ENCODE measurements at places on chromosomes 5 and 9.

DNA sequence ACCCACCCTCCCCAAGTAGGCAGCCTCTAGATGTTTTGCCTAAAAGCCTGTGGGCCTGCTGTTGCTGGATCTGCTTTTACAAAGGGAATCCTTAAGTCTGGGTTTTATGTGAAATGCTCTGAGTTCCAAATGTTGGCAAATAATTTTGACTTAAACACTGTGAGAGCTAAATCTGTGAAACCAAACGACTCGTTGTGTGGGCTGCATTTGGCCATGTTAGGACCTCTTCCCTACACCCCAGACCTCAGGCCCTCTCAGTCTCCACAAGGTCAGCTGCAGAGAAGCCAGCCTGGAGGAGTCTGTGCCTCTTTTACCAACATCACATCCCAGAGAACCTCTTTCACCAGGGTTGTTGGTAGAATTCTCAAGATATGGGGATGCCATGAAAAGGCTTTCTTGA lies 9.4 kb downstream of the LCP2 start:
- no peak for DNase-seq

- DNase-seq = no peak
Measured at GRCh38 chr9:122819791-122820489, 8.4 kb downstream of the PDCL start.

- no peak for DNase-seq
Measured at GRCh38 chr5:58912116-58912515, 329.2 kb downstream of the RAB3C start.

DNA sequence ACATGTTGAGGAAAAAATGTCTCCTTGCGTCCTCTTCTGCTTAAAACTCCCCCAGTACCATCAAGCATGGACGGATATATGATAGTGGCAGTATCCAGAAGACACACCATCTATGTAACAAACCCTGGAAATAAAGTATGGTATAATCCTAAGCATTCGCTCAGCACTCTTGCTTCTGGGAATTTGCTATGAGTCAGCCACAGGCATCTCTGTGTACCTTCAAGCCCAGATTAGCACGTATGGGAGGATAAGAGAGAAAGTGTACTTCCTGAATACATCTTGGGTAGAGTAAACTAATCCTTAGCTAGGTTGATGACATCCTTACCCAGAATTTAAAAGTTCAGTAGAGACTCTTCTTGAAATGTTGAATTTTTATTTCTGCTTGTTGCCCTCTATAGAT lies 71.2 kb downstream of the GHR start:
- DNase-seq = no peak

DNA sequence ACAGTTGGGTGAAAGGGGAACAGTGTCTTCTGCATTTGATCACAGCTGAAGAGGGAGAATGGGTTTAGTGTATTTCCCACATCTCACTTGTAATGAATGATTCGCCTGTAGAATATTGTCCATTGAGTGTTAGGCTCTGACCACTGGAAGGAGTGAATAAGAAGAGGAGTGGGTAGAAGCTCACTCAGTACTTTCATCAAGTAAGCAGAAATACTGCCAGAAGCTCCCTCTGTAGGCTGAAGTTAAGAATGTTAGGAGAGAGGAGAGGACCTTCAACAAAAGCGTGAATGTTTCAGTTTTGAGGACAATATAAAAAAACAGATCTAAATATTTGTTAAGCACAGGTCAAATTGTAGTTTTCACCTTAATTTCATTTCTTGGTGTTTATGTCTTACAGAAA lies 27.5 kb downstream of the FSD1L start:
- no peak for DNase-seq
